ENCODE measurements at places on chromosomes 7 and 10.

- no peak for DNase-seq
Observed at GRCh38 chr10:132537684-132538001, at the start of gene INPP5A. Gene INPP5A (plus strand): TSS chr10:132537787. CDS start chr10:132538097, 310 bp downstream.

- DNase-seq = no peak
Observed at GRCh38 chr7:143460271-143460979, 17.2 kb downstream of the TAS2R60 start.

DNA sequence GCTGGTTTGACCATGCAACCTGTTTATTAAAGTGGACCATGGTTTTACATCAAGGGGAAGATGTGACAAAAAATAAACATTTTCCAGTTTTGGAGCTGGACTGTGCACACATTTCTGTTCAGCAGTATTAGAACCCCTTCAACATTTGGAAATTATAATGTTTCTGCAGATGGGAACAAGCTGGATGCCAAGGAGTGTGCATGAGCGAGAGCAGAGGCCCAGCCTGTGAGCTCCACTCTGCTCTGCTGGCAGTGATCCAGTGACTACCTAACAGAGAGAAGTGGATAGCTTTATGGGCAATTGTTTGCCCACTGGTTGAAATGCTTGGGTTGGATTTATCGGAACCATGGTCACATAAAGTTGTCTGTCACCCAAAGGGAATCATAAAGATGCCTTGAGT is 456.7 kb downstream of the NRG3 start:
- DNase-seq = no peak

DNA sequence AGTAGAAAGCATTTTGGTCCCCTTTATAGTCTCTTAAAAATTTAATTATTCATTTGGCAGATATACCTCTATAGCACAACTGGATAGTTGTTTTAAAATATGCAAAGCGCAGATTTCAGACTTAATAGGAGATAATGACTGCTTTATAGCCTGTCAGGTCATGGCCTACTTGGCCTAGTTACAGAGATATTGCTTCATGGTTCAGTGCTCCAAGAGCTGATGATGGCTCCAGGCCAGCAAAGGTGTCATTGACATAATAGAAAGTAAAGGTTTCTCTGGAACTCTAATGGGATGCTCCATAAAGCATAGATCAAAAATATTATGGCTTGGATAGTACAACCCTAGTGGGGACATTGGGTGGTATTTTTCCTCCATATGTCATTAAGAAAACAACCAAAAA is 285.7 kb downstream of the NXPH1 start:
- DNase-seq = no peak

GRCh38 chr10:11095374-11095801 is 77.7 kb downstream of the CELF2 start:
- no peak for DNase-seq
